ENCODE measurements at places on chromosomes 2 and 18. TPM values are rescaled to one million over a fixed set of nuclear protein-coding genes. Genes with fewer than 3 reads are reported as not detected.

The DSG1 gene
- total RNA-seq: not detected

The AGXT gene
- not detected for total RNA-seq

The NAT8 gene
- not detected for total RNA-seq

The M1AP gene
- total RNA-seq: 1.8 TPM

The MYO7B gene
- 5.2 TPM for total RNA-seq

The MOCOS gene
- 4.2 TPM for total RNA-seq

The CD8B gene
- total RNA-seq: 1.5 TPM

The CRYBA2 gene
- total RNA-seq: not detected

The CARF gene
- total RNA-seq: 11.4 TPM

The FSHR gene
- not detected for total RNA-seq

The LYPD1 gene
- total RNA-seq: 1.5 TPM

The ALPP gene
- 6.0 TPM for total RNA-seq

DNA sequence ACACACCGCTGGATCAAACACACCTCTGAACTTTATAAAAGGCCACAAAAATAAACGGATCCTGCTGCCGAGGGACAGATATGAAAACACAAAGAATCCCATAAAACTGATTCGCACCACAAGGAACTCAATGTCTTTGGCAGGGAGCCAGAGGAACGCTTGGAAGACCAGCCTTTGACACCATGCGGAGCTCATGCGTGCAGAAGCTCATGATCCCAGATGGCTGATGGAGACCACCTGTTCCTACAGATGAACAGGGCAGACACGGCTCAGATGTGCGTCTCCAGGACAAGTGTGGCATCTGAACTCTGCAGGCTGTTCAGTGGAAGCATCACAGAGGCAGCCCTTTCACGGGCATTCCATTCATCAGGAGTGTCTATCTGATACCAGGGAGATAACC is 24.9 kb downstream of the COPS9 start:
- DNase-seq: no peak

DNA sequence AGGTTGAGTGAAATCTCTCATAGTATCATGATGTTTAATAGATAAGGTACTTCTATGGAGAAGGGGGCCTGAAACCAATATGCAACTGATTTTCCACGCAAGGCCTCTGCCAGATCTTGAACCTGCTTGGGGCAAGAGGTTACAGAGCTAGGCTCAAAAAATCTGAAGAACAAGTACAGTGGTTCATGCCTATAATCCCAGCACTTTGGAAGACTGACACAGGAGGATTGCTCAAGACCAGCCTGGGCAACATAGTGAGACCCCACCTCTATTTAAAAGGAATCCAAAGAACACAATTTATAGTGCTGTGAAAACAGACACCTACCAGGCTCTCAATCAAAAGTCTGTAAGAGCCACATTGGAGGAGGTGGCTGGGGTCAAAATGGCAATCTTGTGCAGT is 28.6 kb downstream of the HADHA start:
- no peak for DNase-seq

- DNase-seq: no peak
These were observed 1023.6 kb downstream of the TMEM182 start for GRCh38 chr2:103785432-103785831.

- no peak for DNase-seq
These were observed 333.8 kb upstream of the TNP1 start for GRCh38 chr2:217193431-217194340.

GRCh38 chr2:207423886-207424285 is 105.9 kb upstream of the CREB1 start:
- no peak for DNase-seq

- no peak for DNase-seq
These were observed 63.0 kb upstream of the BCL2L11 start for GRCh38 chr2:111057721-111058120.

- no peak for DNase-seq
These were observed 99.1 kb upstream of the MC4R start for GRCh38 chr18:60471652-60472051.

DNA sequence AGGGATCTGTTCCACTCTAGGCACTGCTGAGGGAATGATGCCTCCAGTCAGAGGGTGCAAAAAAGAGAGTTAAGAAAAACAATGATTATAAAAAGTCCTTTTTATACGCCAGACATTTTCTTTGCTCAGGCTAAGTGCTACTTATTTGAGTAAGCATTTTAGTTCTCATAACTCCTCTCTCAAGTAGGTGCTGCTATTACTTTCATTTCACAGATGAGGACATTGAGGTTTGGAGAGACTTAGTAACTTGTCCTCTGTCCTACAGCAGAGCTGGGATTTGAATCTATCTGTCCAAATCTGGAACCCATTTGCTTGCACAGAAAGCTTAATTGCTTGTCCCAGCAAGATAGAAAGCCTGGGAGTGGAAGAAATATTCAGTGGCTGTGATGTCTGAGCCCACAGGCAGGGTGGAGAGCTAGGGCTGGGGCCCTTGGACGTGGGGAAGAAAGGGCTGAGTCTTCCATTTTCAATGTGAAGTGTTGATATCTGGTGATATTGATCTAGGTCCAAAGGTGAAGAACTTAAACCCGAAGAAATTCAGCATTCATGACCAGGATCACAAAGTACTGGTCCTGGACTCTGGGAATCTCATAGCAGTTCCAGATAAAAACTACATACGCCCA is 5.8 kb downstream of the IL37 start:
- no peak for DNase-seq

DNA sequence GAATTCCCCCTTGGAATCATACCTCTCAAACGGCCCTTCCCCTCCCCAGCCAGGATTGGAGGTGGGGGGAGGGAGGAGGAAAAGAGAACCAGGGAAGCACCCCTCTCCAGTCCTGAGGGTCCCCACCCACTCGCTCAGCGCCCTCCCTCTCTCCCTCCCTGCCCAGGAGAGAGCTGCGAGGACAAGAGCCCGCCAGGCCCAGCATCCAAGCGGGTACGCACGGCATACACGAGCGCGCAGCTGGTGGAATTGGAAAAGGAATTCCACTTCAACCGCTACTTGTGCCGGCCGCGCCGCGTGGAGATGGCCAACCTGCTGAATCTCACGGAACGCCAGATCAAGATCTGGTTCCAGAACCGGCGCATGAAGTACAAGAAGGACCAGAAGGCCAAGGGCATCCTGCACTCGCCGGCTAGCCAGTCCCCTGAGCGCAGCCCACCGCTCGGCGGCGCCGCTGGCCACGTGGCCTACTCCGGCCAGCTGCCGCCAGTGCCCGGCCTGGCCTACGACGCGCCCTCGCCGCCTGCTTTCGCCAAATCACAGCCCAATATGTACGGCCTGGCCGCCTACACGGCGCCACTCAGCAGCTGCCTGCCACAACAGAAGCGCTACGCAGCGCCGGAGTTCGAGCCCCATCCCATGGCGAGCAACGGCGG is 14.4 kb downstream of the HOXD3 start:
- DNase-seq: no peak

GRCh38 chr2:231917280-231918066 is 8.7 kb downstream of the NPPC start:
- peak; percentile 20 for DNase-seq

GRCh38 chr2:86017901-86018896 is 87.5 kb downstream of the POLR1A start:
- DNase-seq: peak; percentile 62

GRCh38 chr2:157178874-157179273 is 78.6 kb upstream of the GALNT5 start:
- DNase-seq: no peak

DNA sequence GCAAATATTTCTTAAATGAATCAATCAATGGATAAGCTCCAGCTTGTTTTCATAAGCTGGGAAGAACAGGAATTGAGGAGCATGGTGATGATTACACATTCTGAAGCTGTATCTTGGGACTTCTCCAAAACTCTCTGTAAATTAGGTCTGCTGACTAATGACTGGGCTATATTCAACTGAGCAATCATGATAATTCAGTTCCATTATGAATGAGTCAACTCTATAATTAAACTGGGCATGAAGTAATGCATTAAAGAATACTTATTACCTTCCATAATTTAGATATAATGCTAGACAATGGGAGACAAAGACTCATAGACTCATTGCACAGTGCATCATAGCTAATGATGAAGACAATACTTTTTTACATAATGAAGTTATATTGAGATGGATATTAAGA is 207.4 kb downstream of the CBLN2 start:
- no peak for DNase-seq

DNA sequence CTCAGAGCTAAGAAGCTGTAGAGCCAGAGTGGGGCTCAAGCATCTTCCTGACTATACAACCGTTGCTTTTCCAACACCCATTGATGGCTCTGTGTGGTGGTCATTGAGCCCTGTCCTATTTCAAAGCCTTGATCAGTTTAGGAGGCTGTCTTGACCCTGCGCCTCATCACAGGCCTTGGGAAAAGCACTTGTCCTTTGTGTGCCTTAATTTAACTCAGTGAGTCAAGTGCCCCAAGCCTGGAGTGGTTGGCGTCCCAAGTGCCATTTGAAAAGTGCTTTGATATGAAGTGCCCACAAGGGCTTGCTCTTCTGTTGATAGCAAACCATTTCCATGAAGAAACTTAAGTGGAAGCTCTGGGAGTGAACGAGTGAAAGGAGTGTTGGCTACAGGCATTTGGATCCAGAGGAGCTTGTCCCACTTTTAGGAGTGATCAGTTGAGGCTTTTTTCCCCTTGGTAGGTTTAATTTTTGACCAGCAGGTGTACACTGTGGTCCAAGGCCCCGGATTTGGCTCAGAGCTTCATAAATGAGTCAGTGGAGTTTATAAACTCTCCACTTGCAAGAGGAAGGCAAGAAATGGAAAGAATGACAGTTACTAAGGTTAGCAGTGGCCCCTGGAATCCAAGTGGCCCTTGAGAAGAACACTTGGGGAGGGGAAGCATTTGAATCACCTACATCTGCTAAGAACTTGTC is 50.3 kb downstream of the ACTR2 start:
- peak; percentile 62 for DNase-seq

GRCh38 chr2:36477746-36478145 is 120.2 kb downstream of the FEZ2 start:
- DNase-seq: no peak

DNA sequence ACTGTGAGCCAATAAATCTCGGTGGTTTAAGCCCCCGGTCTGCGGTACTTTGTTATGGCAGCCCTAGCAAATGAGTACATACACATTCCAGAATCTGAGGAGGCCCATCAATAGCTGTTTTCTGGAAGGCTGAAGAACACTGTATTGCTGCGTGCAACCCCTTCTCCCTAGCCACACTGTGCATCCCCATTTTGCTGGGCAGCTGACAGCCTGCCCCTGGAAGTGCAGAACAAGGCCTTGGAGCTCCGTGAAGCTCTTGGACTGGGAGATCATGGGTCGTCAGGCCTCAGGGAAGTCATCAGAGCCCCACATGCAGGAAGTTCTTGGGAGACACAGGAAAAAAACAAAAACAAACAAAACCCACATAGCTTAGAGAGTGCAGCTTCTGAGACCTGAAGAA is 90.6 kb upstream of the ST6GAL2 start:
- DNase-seq: no peak

DNA sequence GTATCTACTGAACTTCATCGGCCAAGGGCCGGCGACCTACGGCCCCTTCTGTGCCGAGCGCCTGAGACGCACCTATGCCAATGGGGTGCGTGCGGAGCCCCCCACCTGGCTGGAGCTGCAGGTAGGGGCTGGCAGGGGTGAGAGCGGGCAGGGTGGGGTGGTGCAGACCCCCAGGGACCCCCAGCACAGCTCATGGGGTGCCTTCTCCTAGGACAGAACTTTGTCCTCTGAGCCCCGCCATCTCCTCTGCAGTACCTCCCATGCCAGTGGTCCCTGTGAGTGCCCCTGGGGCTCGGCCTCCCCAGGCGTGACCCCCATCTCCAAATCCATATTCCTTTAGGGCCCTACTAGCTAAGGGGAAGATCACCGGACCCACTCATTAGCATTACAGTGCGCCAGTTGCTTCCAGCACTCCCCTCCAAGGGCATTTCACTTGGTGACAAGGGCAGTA is 23.9 kb upstream of the GPR17 start:
- peak; percentile 16 for DNase-seq

DNA sequence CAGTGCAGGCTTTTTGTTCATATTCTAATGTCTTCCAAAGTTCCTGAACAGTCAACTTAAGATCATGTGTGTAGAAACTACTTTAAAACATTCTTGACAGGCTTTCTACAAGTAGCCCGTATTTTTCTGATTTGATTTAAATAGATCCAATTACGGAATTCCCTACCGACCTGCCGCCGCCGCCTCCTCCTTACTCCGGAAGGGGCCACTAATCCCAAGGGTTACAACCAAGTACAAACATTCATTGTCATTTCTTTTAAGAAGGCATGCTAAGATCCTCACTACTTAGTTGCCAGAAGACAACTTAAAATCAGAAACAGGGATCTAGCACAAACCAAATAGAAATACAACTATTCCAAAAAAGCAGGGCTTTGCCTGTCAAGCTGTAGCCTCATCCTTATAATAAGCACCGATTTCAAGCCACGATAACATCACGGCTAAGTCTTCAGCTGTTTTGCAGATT is 784 bp downstream of the WDR33 start:
- DNase-seq: no peak

All from lower lobe of right lung (tissue), 2 donors.